ENCODE measurements at places on chromosomes 2 and 18.

DNA sequence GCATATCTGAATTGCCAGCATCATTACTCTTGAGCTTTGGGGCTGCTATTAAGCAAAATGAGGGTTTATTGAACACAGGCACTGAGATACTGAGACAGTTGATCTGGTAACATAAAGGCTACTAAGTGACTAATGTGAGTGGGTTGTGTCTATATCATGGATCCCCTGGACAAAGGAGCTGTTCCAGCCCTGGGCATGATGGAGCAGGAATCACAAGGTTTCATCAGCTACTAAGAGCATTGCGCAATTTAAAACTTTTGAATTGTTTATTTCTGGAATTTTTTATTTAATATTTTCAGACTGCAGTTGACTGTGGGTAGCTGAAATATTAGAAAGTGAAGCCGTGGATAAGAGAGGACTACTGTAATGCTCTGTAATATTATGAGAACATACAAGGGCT lies 73.5 kb downstream of the MGAT5 start:
- DNase-seq: no peak

DNA sequence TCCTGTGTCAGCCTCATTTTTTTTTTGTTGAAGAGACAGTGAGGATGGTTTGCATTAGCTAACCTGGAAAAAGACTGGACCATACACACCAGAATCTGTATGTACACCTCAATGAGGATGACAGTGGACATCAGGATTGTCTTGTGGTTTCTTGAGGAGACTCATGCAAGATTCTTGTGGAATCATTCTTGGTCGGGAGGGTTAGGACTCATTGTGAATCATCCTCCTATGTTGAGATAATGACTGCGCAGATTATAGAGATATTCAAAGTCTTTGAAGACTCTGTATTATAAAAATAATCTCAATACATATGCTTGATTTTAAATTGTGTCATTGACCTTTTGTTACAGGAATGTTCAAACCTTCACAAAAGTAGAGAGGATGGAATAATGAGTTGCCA lies 49.1 kb upstream of the DOCK10 start:
- DNase-seq: no peak

- DNase-seq: no peak
Measured at GRCh38 chr18:22556222-22557167, 138.8 kb upstream of the CTAGE1 start.

DNA sequence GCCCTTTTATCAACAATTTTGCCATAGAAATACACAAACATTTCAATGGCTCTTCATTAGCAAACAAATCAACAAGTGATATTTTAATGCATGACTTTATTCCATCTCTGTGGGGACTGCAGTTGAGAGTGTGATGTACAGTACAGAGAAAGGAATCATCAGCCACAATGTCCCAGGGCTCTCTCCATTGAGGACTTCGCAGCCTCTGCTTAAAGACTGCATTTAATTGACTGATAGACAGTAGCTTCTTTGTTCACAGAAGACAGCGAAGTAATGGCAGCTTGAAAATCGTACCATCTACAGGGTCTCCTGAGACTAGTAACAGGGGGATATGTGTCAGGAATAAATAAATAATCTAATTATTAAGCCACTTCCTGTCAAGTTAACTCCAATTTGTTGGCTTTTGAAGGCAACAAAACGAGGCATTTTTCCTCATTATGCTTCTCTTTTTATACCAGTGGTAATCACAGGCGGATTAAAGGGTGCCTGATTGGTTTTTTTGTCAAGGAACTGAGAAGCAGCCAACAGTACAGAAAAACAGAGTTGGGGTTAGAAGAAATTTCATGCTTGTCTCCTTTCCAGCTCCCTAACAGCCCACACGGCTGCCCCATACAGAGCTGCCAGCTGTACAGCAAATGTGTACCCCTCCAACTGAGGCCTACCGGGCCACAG lies 164.3 kb downstream of the ZNF521 start:
- no peak for DNase-seq

- DNase-seq: no peak
Measured at GRCh38 chr2:7694076-7694985, 777.1 kb downstream of the RNF144A start.

GRCh38 chr2:213087040-213087439 lies 64.4 kb downstream of the IKZF2 start:
- DNase-seq: no peak
